Stimulated activated CD4-positive, alpha-beta T cell treated with anti-CD3 and anti-CD28 coated beads, Interleukin-15, amount 100 ng/mL, for 1 hour (primary cell): ENCODE measurements at places on chromosomes 4 and X.

GRCh38 chr4:77073981-77074380, 1.8 kb downstream of the CCNI start:
- DNase-seq: no peak

GRCh38 chr4:186592966-186593586, 37.7 kb upstream of the MTNR1A start:
- no peak for DNase-seq

DNA sequence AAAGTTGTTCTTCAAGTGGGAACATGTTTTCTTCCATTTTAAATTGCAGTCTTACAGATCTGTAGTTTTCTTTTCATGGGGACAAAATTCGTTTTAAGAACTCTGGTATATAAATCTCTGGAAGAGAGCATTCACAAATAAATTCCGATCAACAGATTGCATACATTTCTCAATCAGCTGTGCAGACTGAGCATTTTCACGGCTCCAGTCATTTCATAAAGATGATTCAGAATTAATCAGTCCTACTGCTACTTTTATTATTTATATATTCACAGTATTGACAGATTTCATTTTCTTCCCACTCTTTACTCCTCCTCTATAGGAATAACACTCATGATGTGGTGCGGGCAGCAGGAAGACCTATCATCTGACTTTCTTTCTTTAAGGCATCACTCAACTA, 534.9 kb upstream of the FTHL17 start:
- no peak for DNase-seq

DNA sequence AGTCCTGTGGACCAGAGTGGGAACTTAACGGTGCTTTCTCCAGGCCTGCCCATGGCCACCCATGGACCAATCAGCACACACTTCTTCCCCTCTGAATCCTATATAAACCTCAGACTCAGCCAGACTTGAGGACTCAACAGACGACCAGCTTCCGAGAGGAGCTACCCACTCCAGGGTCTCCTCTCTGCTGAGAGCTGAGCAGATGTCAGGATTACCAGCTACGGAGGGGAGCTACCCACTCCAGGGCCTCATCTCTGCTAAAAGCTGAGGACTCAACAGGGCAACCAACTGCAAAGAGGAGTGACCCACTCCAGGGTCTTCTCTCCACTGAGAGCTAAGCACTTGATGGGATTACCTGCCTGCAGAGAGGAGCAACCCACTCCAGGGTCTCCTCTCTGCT, 80.0 kb upstream of the DDX60 start:
- no peak for DNase-seq

GRCh38 chrX:1618689-1619088, 3.8 kb downstream of the ASMT start:
- no peak for DNase-seq

DNA sequence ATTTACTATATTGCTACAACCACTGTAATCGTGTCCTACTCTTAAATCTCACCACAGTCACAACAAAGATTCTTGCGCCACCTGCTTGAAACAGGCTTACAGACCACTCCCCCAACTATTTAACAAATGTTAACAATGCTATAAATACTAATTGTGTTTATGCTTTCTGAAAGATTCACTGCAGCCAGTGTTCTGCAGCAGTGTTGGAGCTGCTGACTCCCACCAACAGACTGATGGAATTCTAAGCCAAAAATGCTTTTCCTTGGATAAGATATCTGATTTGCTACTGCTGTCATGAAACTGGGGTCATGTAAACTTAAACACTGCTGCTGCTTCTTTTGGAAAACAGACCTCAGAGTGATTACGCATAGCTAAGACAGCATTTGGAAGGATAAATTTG, 244.2 kb upstream of the MAB21L2 start:
- DNase-seq: no peak

GRCh38 chr4:21205821-21206531, 505.7 kb downstream of the PACRGL start:
- DNase-seq: no peak

DNA sequence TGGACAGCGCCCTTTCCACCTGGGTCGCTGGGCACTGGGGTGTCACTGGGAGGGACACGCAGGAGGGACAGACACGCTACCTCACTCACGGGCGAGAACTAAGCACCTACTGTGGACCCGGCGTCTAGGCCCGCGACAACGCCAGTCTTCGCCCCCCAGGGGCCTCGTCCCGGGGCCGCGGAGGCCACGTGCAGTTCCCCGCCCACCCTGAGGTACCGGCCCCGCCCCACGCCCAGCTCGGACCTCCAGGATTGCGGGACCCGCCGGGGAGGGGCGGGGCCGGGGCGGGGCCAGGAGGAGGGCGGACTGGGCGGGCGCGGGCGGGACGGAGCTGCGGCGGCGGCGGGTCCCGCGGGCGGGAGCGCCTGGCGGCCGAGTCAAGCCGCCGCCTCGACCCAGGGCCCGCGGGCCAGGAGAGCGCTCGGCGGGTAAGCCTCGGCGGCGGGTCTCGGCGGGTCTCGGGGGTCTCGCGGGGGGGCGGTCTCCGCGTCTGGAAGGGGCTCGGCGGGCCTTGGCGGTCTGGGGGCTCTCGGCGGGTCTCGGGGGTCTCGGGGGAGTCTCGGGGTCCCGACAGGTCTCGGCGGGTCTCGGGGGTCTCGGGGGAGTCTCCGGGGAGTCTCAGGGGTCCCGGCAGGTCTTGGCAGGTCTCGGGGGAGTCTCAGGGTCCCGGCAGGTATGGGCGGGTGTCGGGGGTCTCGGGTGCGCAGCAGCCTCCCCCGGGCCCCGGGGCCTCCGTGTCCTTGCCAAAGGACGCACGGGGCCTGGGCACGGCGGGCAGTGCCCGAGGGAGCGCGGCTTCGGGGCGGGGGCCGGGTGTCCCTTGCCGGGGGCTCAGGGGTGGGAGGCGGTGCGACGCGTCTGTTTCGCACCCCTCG, at the start of gene SH3BP2:
TSS of gene SH3BP2 (plus strand) at position 375 of the 875 bp plus-strand sequence. CDS start 27,533 bp downstream, outside the sequence.
- DNase-seq: peak; percentile 56

DNA sequence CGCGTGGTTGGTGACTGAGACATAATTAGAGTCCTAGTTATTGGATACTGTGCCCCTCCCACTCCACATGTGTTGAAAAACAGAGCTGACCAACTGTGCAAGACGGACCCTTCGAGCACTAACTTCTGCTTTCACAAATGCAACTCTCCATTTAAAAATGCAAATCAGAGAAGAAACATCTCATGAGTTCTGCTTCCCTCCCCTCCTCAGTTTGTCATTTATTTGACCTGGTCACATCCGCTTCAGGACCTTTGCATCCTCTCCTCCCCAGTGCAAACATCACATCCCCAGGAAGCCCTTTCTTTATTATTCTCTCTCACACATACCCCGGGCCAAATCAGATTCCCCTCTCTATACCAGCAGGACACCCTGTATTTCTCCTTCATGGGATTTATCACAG, 38.1 kb upstream of the NOCT start:
- no peak for DNase-seq
